ENCODE measurements at places on chromosomes 6 and 20.

GRCh38 chr6:113875470-113875869 is 18.3 kb downstream of the MARCKS start:
- no peak for DNase-seq

GRCh38 chr6:88165844-88166492 is at the start of gene CNR1:
Gene CNR1 (minus strand): TSS chr6:88166347. CDS start chr6:88145274, 21,073 bp downstream.
- DNase-seq = peak; percentile 60

GRCh38 chr6:64664480-64664879 is 1028.9 kb downstream of the PHF3 start:
- no peak for DNase-seq

DNA sequence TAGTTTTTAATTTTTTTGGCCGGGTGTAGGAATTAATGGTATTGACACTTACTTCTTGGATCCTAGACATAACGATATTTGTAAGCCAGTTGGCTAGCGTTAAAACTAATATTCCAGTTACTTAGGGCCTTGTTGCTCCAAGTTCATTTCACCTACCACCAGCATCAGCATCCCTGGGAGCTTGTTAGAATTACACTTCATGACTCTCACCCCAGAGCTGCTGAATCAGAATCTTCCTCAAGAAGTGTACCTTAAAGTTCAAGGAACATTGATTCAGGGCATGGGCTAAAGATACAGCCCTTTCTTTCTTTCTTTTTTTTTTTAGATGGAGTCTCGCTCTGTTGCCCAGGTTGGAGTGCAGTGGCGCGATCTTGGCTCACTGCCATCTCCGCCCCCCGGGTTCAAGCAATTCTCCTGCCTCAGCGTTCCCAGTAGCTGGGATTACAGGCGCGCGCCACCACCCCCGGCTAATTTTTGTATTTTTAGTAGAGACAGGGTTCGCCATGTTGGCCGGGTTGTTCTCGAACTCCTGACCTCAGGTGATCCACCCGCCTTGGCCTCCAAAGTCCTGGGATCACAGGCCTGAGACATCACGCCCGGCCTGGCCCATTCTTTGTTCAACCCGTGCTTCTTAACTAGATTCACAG is 1.1 kb downstream of the SLX4IP start:
- DNase-seq = no peak

DNA sequence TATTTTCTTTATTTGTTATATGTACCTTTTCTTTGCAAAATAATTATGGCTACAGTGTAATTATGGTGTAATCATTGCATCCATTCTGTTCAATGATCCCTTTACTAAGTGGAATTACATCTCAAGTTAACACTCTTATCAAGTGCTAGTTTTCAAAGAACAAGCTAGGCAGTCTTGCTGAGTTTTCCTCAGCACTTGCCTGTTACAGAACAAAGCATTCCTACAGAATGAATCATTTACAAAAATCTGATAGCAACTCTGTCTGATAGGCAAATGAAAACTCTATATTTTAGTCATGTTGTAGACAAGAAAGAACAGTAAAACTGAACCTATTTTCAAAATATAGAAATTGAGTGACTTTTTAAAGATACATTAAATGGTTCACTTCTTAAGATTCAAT is 109.8 kb upstream of the POU3F2 start:
- no peak for DNase-seq

GRCh38 chr6:285030-285771 is 7.1 kb upstream of the DUSP22 start:
- no peak for DNase-seq

DNA sequence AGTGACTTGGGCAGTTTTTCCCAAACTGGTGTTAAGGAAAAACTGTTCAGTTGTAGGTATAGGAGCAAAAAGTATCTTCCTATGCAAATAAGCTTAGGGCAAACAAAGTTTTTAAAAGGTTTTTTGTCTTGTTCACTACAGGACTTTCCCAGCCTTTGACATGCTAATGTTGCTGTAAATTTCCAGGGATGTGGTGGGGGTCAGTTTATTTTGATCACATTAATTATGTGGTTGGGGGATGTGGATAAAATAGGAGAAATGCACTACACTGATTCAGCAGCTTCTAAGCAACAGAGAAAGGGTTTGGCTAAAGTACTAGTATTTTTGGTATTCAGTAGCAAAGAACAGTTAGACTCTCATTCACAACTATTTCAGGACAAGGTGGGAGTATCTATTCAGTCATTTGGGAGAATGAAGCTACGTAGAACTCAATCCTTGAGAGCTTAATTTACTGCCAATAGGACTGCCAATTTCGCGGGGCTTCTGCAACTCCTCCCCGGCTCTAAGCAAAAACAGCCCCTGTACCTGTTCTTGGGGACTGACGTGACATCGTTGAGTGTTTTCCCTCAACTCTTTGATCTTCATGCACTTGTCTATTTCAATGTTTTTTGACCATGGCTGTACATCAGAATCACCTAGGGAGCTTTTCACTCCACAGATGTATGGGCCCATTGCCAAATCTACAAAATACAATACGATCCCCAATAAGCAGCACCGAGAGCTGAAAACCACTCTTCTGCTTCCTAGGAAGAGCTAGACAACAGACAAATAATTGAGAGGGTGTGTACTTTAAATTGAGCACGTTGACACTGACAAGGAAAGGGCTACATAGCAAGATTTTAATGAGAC is 94.8 kb upstream of the NHSL1 start:
- DNase-seq = no peak

- no peak for DNase-seq
Measured at GRCh38 chr6:135304883-135305282, 123.8 kb downstream of the MYB start.

- no peak for DNase-seq
Measured at GRCh38 chr6:157412791-157413190, 31.8 kb downstream of the ZDHHC14 start.

DNA sequence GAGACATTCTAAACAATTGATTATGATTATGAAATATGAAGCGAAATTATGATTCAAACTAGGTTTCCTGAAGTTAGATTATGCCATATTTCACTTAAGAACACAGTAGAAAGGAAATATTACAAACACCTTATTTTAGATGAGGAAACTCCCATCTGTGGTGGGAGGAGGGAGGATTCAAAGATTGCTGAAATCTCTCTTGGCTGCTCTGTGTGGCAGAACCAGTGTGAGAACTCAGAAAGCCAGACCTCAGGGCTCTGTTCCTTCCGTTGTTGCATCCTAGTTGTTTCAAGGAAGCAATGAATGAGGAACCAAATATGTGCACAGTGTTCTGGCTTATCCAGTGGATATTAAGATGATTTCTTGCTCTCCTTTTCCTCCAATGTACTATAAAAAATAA is 2.1 kb downstream of the TAAR5 start:
- DNase-seq = no peak

- DNase-seq = peak; percentile 75
Measured at GRCh38 chr20:34834459-34834893, 9.0 kb upstream of the NCOA6 start.

DNA sequence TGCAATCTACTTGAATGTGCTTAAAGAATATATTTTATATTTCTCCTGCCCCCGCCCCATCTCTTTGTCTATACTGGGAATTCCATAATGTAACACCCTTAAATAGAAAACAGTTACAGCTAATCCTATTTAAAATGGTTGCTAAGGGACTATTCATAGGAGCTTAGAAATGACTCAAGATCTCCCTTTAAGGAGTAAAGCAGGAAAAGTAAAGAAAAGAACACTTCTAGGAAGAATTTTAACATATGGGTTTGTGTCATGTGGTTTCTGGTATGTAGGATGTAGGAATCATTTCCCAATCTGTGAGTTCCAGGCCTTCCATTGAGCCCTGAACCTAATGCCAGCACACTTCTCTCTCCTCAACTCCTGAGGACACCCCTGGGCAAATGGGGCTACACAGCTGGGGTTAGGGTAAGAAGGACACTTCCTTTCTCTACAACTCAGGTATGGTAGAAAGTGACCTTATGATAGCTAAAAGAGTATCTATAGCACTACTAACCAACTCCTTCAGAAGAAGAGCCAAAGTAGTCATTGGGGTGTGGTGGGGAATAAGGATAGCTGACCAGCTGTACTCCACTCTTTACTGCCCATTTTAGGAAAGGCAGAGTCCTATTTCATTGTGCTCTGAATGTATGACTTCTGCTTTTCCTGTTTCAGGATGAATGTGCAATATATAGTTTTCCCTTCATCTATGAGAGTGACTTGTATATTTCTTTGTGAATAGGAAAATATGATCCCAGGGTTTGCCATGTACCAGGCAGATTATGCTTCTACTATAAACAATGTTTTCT is 27.3 kb downstream of the RIMS1 start:
- no peak for DNase-seq

- no peak for DNase-seq
Measured at GRCh38 chr6:72216222-72217068, 330.1 kb downstream of the RIMS1 start.

GRCh38 chr6:31935021-31935420 is 7.5 kb downstream of the C2 start:
- DNase-seq = no peak

DNA sequence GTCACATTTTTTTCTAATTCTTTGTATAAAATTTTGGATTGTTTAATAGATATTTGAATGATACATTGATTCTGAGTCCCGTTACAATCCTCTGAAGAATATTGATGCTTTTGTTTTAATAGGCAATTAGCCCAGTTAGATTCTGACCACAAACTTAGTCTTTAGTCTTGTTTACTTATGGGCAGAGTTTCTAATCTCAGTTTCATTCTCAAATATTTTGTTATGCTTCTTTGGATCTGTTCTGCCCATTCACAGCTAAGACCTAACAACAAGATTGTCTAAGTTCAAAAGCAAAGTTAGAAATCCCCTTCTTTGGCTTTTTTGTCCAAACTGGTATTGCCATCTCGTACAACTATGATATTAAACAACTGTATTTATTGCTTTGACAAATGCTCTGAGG is 58.0 kb downstream of the TBXT start:
- DNase-seq = no peak

- no peak for DNase-seq
Measured at GRCh38 chr6:1247056-1247455, 64.8 kb upstream of the FOXQ1 start.

DNA sequence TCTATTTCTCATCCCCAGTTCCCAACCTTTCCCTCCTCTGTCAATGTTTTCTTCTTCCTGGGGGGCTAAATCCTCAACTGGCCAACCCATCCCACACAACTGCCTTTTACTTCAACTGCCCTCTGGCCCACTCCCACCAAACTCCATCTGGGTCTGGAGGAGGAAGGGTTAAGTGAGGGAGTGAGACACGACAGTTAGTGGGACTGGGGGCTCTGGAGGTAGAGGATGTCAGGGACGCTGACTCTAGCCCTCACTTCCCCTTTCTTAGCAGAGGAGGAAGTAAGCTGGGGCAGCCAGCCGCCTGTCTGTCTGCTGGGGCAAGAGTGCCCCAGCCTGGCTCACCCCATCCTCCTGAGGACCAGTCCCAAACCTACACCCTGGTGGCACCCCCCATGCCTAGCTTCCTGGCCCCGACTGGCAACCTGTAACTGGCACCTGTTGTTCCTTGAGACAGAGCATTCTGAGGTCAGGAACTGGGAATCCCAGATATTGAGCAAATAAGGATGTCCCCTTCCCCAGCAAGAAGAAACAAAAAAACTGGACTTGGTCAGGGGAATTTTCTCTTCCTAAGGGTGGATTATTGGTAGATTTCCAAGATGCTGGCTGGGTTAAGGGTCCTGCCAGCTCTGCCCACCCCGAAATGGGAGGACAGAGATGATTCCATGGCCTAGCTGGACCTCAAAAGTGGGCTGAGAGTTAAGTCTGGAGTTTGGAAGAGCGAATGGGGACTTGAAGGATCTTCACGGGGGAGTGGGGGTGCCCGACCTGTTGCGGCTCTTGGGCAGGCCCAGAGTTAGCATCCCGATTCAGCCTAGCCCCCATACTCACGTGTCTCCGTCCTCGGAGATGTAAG is 971 bp downstream of the NFKBIE start:
- peak; percentile 91 for DNase-seq

DNA sequence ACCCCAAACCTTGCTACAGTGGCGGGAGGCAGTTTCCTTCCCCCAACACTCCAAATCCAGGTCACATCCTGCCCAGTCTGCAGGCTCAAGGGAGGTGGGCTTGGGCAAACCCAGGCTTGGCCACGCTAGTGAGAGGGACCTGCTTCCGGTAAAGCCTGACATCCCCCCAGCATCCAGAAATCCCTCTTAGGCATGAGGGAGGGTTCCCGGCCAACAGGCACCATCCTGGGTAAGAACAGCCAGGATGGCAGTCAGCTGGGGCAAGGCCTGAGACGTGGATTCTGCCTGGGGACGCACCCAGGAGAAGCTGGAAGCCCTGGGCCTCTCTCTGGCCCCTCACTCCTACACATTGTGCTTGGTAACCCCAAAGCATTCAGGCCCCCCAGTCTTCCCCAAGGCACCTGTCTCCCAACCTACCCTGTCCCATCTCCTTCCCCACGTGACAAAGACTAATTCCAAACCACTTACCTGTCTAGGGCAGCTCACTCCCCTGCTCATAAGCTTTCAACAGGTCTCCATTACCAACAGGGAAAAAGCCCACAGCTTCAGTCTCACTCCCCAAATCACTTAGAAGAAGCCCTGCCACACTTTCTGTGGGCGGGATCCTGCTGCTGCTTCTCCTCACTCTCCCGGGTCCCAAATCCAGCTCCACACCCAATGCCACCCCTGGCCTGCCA is 2.1 kb downstream of the C20orf144 start:
- no peak for DNase-seq

- peak; percentile 43 for DNase-seq
Measured at GRCh38 chr6:18527836-18528743, 140.9 kb downstream of the RNF144B start.

DNA sequence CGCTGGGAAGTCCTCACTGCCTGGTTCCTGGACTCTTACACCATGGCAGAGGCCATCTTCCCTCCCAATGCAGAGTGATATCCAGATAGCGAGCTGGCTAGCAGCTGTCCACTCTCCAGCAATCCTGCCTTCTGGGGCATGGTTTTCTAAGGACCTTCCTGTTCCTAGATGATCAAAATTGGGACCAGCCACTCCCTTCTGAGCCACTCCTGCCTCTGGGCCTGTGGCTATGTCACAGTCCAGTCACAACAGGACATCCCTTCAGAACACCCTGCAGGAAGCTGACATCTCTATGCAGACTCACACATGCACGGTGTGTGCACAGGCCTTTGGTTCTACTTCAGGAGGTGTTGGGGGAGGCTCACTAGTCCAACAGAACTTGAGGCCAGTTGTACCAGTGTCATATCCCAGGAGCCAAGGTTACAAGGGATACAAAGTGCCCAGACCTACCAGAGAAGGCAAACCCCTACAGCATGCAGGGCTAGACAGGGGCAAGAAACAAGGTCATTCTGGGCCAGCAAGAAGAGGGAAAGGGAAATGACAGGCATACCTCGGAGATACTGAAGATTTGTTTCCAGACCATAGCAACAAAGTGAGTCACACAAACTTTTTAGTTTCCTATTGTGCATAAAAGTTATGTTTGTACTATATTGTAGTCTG is 2.7 kb upstream of the MCCD1 start:
- no peak for DNase-seq

- DNase-seq = peak; percentile 82
Measured at GRCh38 chr6:14066782-14067406, 50.7 kb upstream of the CD83 start.

Measured in NAMALWA (cell line).